ENCODE measurements at places on chromosomes 12 and 14. TPM values are rescaled to one million over a fixed set of nuclear protein-coding genes. Genes with fewer than 3 reads are reported as not detected.

DNA sequence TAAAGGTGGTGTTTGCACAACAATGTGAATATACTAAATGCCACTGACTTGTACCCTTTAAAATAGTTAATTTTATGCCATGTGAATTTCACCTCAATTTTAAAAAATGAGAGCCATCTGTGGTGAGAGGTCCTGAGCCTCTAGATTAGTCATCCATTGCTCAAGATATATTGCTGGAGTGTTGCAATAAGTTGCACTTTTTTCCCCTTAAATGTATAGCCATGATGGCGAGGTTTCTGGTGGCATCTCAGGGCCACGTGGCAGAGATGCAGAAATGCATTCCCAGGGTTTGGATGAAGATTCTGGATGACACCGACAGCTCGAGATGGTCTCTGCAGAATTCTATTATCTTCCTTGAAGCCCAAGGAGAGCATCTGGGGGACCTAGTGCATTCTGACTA is 153.7 kb downstream of the AACS start:
- H3K4me1 ChIP-seq, result no peaks in the 10 kb centered on the region
- no peak overlapping the region for H3K27ac ChIP-seq
- no peak for DNase-seq
- peaks cover 7% of the 10 kb centered on the region for H3K27me3 ChIP-seq
- no peaks in the 10 kb centered on the region for H3K36me3 ChIP-seq

DNA sequence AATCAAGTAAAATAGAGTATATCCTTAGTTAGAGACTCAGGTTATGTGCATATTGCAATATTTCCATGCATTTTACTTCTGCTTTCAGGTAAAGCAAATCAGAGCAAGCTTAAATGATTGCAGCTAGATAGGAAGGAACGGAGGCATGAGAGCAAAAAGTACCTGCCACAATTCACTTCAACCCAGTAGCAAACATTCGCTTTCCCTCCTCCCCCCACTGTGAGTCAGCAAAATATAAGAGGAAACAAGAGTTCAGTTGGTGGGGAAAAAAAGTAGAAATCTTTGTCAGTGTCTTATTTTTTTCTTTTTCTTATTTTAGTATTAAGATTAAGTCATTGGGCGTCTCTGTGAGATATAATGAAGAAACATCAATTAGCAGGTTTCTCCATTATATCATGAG is 475.4 kb downstream of the NPAS3 start:
- H3K27me3 ChIP-seq, result no peaks in the 10 kb centered on the region
- peaks cover 5% of the 10 kb centered on the region for H3K4me1 ChIP-seq
- no peak for DNase-seq
- no peak overlapping the region for H3K27ac ChIP-seq

DNA sequence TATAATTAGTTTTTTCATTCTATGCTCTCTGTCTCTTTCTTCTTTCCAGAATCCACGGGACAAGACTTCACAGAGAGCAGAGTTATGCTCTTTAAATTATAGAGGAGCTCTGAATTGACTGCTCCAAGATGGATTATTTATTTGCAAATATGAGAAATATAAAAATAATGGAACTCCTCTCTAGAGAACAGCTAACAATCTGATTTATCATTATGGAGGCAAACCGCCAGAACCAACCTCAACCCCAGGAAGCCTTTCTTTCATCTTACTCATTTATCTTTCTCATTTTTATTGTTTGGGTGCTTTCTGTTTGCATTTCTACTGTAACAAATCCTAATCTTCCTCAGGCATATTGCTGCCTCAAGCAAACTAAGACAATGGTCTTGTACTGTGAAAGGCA is 216.5 kb downstream of the C12orf50 start:
- peak overlapping the region; percentile 65 for H3K27ac ChIP-seq
- DNase-seq, result no peak
- H3K27me3 ChIP-seq, result no peaks in the 10 kb centered on the region
- peaks cover 83% of the 10 kb centered on the region for H3K4me1 ChIP-seq
- H3K36me3 ChIP-seq, result no peaks in the 10 kb centered on the region

DNA sequence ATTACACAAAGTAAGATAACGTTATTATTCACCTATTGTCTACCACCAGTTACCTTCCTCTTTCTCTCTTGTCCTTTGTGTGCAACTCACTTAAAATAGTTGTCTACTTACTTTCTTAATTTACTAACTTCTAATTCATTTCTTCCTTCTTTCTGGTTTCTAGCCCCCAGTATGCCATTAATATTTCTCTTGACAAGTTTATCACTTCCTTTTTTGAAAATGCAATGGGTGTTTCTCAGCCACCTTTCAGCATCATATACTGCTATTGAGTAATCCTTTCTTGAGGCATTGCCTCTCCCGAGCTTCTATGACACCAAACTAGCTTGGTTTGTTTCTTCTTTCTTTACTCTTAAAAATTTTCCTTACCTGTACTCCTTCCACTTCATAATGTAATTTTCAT is 633.6 kb downstream of the TMTC2 start:
- no peak overlapping the region for H3K27ac ChIP-seq
- no peaks in the 10 kb centered on the region for H3K27me3 ChIP-seq
- DNase-seq, result no peak
- no peaks in the 10 kb centered on the region for H3K36me3 ChIP-seq
- H3K4me1 ChIP-seq, result no peaks in the 10 kb centered on the region
- no peak overlapping the region for H3K4me3 ChIP-seq

- peaks cover 13% of the 10 kb centered on the region for H3K27me3 ChIP-seq
- DNase-seq, result no peak
- no peaks in the 10 kb centered on the region for H3K4me1 ChIP-seq
- H3K4me3 ChIP-seq, result no peak overlapping the region
These were observed 113.3 kb upstream of the CAND1 start for GRCh38 chr12:67155863-67156262.

DNA sequence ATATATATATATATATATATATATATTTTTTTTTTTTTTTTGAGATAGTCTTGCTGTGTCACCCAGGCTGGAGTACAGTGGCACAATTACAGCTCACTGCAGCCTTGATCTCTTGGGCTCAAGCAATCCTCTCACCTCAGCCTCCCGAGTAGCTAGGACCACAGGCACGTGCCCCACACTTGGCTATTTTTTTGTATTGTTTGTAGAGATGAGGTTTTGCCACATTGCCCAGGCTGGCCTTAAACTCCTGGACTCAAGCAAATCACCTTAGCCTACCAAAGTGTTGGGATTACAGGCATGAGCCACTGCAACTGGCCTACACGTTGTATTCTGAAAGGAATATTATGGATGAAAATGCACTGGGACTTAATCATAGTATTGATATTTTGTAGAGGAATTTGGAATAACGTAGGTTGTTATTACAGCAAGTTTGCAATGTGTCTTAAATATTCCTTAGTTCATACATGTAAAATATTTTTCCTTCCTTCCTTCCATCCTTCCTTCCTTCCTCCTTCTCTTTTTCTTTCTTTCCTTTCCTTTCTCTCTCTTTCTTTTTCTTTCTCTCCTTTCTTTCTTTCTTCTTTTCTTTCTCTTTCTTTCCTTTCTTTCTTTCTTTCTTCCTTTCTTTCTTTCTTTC is 862 bp downstream of the KLRB1 start:
- H3K4me1 ChIP-seq, result no peaks in the 10 kb centered on the region
- DNase-seq, result no peak
- peaks cover 4% of the 10 kb centered on the region for H3K36me3 ChIP-seq
- no peaks in the 10 kb centered on the region for H3K27me3 ChIP-seq
- no peak overlapping the region for H3K4me3 ChIP-seq
- H3K27ac ChIP-seq, result no peak overlapping the region

DNA sequence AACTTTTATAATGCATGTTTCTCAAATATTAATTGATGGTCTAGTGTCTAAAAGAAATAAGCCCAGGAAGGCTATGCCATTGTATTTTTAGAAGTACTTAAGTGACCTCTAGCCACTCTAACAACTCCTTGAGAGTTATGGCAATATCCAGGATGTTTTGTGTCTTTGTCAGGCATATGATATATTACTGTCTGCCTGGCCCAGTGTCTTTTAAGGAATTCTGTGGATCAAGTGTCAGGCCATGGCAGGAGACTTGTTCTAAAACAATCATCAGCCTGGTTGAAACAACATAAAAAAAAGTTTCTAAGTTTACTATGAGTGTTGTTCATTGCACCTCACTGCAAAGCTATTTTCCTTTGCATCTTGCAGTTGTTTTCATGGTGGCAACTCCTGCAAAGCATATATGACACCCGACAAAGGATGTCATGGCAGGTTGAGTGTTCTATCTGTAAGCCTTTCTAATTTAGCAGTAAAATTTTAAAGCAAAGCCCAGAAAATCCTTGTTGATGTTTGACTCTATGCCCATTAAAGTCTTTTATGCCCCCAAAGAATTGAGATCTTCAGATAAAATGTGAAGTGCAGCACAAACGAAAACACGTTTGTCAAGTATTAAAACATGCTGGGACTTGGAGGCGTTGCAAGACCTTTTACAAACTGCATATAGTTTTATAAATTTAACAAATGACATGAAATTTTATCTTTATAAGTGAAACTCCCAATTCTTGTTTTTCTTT is 89.5 kb upstream of the SLC38A2 start:
- H3K36me3 ChIP-seq, result peaks cover 2% of the 10 kb centered on the region
- no peak for DNase-seq
- H3K27me3 ChIP-seq, result no peaks in the 10 kb centered on the region
- no peak overlapping the region for H3K4me3 ChIP-seq

DNA sequence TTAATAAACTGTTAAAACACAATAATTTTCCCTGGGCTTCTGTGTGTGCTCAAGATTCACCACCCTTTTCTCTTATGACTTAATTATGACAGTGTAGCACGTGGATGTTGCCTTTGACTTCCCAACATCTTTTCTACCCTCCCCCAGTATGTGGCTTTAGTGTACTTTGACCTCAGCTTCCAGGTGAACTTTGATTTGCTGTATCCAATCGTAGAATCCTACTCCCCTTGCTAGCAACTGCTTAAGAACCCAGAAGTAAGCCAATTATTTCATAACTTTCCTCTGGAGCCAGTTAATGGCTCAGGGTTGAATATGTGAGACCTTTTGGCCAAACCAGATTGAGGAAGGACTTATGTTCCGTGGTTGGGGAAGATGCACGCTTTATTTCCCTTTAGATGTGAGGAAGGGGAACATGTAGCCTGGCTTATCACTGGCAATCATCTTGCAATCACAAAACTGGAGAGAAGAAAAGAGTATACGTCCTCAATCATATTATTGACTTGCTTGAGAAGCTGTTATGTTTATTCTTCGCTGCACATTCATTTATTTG is 259.6 kb upstream of the ATP2B1 start:
- no peak overlapping the region for H3K27ac ChIP-seq
- no peak for DNase-seq
- no peak overlapping the region for H3K4me3 ChIP-seq
- no peaks in the 10 kb centered on the region for H3K36me3 ChIP-seq
- no peaks in the 10 kb centered on the region for H3K27me3 ChIP-seq

- H3K4me1 ChIP-seq, result peaks cover 5% of the 10 kb centered on the region
- H3K27me3 ChIP-seq, result peaks cover 1% of the 10 kb centered on the region
- no peak overlapping the region for H3K27ac ChIP-seq
- H3K4me3 ChIP-seq, result no peak overlapping the region
These were observed 49.3 kb downstream of the DLK1 start for GRCh38 chr14:100775831-100776591.

DNA sequence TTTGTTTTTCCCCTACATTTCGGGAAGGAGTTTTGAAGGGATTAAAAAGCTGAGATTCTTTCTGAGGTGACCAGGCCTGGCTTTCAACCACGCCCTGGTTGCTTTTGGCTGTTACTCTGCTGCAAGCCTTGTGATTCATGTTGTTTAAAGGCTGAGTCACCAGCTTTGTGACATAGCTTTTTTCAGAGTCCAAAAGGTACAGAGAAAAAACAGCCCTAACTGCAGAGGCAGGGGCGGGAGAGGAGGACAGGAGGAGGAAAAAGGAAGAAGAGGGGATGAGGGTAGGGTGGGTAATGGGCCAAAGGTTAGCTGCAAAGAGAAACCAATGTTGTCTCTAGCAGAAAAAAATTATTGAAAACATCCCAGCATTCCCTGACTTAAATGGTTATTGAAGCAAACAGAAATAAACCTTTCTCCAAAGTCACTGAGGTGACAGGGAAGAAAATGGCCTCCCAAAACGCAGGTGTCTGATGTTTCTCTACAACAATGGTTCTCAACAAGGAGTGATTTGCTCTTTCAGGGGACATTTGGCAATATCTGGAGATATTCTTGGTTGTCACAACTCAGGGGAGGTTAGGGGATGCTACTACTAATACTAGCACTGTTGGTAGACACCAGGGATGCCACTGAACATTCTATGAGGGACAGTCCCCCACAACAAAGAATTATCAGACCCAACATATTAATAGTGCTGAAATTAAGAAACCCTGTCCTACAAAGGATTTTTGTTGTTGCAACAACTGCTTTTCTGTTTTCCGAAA is 2.1 kb upstream of the UBC start:
- peak overlapping the region; percentile 100 for H3K27ac ChIP-seq
- DNase-seq, result no peak
- H3K27me3 ChIP-seq, result no peaks in the 10 kb centered on the region
- H3K4me1 ChIP-seq, result peaks cover 79% of the 10 kb centered on the region

- H3K36me3 ChIP-seq, result peaks cover 10% of the 10 kb centered on the region
- H3K4me1 ChIP-seq, result peaks cover 43% of the 10 kb centered on the region
- no peak overlapping the region for H3K27ac ChIP-seq
- no peaks in the 10 kb centered on the region for H3K27me3 ChIP-seq
These were observed 196.3 kb downstream of the PPM1H start for GRCh38 chr12:62738616-62739015.

DNA sequence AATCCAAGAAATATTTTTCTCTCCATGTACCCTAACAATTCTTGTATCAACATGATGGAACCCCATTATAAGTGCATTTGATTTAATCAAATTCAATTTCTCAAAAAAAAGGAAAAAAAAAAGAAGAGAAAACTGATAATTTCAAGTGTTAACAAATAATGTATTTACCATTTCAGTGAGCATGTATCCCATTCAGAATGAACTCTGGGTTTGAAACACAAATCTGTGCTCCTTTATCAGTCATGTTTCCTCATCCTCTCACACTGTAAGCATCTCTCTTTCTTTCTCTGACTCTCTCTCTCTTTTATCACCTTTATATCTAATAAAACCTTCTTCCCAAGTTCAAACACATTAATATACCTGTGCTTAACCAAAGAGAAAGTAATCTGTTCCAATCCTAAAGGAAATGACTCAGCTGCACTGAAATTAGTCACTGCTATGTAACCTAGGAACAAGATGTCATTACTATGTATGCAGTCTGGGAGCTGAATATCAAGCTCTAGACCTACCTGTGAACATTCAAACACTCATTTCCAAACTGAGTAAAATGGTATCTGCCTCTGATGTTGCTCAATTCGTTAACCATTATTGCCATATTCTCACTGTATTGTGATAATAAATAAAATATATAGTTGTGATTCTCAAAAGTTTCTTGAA is 135.0 kb upstream of the LRIG3 start:
- DNase-seq, result no peak
- no peak overlapping the region for H3K4me3 ChIP-seq
- H3K4me1 ChIP-seq, result peaks cover 23% of the 10 kb centered on the region
- H3K27me3 ChIP-seq, result no peaks in the 10 kb centered on the region

GRCh38 chr12:66663611-66664010 is 15.3 kb downstream of the GRIP1 start:
- no peak for DNase-seq
- H3K27me3 ChIP-seq, result no peaks in the 10 kb centered on the region
- no peaks in the 10 kb centered on the region for H3K36me3 ChIP-seq

Gene GPRC5D
- not detected for total RNA-seq

Gene OR6C1
- not detected for total RNA-seq

Gene TCL1B
- not detected for total RNA-seq

Gene NTS
- total RNA-seq, result not detected

Gene FAM181A
- total RNA-seq, result not detected

Gene FLRT2
- 170 TPM for total RNA-seq

Gene NAV3
- total RNA-seq, result 29.9 TPM

All from chondrocyte (in vitro differentiated cells).